ENCODE measurements at places on chromosomes 2 and 18. TPM values are rescaled to one million over a fixed set of nuclear protein-coding genes. Genes with fewer than 3 reads are reported as not detected.

The ERFE gene
- 7.3 TPM for polyA plus RNA-seq

The FOXD4L1 gene
- 0.16 TPM for polyA plus RNA-seq

The SIX2 gene
- 33.3 TPM for polyA plus RNA-seq

GRCh38 chr2:44883356-44883755 is 58.1 kb upstream of the SIX3 start:
- DNase-seq, result no peak

- DNase-seq, result no peak
Observed at GRCh38 chr2:70817284-70817954, 3.0 kb downstream of the CLEC4F start.

DNA sequence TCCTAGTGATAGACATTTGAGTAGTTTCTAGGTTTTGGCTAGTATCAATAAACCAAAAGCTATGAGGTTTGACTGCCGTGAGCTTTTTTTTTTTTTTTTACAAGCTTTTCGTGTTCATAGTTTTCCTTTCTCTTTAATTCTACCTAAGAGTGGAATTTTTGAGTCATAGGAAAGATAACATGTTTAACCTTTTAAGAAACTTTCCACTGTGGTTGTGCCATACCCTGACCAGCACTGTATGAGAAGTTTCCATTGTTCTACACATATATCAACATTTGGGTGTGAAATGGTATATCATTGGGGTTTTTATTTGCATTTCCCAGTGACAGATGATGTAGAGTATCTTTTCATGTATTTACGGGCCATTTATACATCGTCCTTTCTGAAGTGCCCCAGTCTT is 31.7 kb downstream of the UBE2F start:
- DNase-seq, result no peak

DNA sequence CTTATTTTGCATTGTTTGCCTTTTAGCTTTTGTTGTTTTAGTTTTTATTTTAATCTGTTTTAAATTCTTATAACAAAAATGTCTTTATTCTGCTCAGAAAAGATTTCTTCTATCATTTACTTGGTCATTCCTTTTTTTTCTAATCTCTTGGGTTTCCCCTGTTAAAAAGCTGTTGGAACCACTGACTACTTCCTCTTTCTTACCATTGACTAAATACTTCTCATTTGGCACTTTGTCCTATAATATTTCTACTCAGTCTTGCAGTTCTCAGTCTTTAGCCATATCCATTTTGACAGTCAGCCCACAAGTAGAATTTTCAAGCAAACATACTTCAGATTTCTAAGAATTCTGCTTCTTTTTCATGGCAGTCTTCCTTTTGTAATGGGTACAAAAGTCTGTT is 567.2 kb downstream of the SATB2 start:
- DNase-seq, result no peak

DNA sequence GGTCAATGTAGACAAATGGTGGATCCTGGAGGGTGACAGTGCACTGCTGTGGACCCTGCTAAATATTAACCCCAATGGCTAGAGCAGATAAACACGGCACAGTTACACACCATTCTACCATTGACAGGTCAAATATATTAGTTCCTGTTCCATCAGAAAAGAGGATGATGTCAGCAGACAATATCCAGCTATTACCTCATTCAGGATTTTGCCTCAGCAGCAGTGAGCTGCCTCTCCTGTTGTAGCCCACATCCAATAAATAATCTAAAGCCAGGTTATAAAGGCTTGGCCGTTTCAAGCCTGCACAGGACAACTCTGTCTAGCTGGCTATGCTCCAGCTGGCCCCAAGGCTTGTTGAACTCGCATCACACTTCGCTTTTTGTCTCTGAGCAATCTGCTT is 31.6 kb upstream of the NETO1 start:
- DNase-seq, result no peak

The EMILIN1 gene
- polyA plus RNA-seq, result 70.9 TPM

The RGPD5 gene
- polyA plus RNA-seq, result 7.3 TPM

GRCh38 chr18:48459465-48459864 is 50.3 kb upstream of the ZBTB7C start:
- no peak for DNase-seq

GRCh38 chr2:95023222-95023597 is 2.3 kb upstream of the MAL start:
- no peak for DNase-seq

The SRD5A2 gene
- 0.06 TPM for polyA plus RNA-seq

- no peak for DNase-seq
Observed at GRCh38 chr18:48284743-48285142, 124.4 kb downstream of the ZBTB7C start.
